ENCODE measurements at places on chromosomes 1 and 21.

DNA sequence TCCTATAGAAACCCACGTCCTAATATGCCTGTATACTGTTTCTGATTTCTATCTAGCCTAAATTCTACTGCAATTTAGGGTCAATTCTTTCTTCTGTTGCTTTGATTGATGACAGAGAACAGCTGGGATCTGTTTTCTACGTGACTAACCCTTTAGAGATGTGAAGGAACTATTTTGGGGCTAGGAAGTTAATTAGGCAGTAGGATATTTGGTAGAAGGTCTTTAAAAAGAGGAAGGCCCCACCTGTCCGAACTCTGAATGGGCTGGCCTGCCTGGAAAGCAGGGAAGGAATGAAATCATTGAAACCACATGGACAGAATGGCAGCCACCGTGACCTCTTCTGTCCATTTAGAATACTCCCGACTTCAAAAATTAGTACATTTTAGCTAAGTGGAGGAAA, 21.0 kb downstream of the EIF2D start:
- no peak for DNase-seq

- DNase-seq = no peak
Observed at GRCh38 chr1:58045094-58045705, 501.3 kb downstream of the OMA1 start.

- no peak for DNase-seq
Observed at GRCh38 chr1:37994886-37995566, 5.2 kb upstream of the SF3A3 start.

- DNase-seq = no peak
Observed at GRCh38 chr1:201783572-201783971, 45.4 kb upstream of the IPO9 start.

GRCh38 chr1:174407665-174408064, 40.1 kb upstream of the GPR52 start:
- no peak for DNase-seq

GRCh38 chr1:239913141-239913585, 178.5 kb upstream of the FMN2 start:
- no peak for DNase-seq

DNA sequence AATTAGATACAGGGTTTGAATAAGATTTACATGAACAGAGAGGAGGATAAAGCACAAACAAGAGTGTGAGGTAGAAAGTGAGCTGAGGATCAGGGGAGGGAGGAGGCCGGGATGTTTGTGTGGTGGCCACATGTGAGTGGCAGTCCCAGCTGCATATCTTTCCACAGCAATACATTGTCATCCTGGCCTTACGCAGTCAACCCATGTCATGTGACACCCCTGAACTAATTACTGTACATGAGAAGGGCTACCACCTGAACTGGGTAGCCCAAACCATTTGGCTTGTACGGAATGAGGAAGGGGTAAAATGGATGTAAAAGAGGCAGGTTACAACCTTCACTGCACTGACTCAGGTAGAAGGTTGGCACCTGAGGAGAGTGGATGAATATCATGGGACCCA, 4.2 kb downstream of the SLAMF7 start:
- DNase-seq = no peak

- no peak for DNase-seq
Observed at GRCh38 chr1:244552336-244552735, 91.3 kb downstream of the CATSPERE start.

DNA sequence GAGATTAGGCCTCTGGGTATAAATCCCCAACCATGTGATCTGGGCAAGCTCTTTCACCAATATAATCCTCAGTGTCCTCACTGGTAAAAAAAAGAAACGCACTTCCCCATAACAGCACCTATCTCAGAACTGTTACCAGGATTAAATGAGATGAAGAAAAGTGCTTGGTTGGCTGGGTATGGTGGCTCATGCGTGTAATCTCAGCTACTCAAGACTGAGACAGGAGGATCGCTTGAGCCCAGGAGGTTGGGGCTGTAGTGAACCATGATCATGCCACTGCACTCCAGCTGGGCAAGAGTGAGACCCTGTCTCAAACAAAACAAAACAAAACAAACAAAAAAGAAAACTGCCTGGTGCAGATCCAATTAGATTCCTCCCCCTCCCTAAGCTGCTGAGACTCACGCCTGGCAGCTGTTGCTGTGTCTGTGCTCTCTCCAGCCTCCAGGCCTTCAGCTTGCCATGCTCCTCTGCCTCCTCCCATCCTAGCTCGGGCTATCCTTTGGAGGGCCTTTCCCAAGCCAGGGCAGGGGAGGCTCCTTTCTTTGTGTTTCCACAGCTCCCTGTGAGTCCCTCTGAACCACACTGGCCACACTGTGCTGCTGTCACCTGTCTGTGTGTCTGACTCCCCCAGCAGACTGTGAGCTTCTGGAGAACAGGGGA, 19.0 kb downstream of the CYB5RL start:
- no peak for DNase-seq

DNA sequence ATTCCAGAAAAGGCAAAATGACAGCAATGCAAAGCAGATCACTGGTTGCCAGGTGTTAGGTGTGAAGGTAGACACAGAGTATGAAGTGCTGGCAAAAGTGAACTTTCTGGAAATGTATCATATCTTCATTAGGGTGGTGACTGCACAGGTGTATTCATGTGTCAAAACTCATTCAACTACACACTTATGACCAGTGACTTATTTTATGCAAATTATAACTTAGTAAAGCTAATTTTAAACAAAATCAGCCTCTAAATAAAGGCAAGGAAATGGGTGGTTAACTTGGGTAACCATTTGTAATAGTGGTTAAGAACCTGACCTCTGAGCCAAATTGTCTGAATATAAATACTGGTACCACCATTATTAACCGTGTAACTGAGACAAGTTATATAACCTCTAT, 7.4 kb downstream of the COP1 start:
- DNase-seq = no peak

DNA sequence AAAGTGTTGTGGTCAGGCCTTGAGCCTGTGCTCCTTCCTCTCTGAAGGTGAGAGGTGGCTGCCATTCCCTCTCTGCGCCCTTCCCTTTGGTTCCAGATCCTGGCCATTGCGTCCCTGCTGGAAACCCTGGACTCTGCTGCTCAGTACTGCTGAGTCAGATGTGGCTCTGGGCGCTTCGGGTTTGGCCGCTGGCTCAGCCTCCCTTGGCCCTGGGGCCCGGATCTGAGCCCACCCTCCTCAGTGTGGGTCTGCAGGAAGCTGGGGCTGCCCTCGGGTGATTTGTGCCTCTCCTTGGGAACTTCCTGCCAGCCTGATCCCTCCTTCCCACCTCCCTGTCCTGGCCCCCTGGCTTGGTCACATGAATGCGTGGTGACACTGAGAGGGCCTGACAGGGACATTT, 32.2 kb downstream of the QSOX1 start:
- no peak for DNase-seq

- DNase-seq = no peak
Observed at GRCh38 chr1:30248774-30249173, 474.6 kb downstream of the MATN1 start.

Measured in NCI-H1930 (cell line).